ENCODE measurements at places on chromosomes 12 and 14. TPM values are rescaled to one million over a fixed set of nuclear protein-coding genes. Genes with fewer than 3 reads are reported as not detected.

DNA sequence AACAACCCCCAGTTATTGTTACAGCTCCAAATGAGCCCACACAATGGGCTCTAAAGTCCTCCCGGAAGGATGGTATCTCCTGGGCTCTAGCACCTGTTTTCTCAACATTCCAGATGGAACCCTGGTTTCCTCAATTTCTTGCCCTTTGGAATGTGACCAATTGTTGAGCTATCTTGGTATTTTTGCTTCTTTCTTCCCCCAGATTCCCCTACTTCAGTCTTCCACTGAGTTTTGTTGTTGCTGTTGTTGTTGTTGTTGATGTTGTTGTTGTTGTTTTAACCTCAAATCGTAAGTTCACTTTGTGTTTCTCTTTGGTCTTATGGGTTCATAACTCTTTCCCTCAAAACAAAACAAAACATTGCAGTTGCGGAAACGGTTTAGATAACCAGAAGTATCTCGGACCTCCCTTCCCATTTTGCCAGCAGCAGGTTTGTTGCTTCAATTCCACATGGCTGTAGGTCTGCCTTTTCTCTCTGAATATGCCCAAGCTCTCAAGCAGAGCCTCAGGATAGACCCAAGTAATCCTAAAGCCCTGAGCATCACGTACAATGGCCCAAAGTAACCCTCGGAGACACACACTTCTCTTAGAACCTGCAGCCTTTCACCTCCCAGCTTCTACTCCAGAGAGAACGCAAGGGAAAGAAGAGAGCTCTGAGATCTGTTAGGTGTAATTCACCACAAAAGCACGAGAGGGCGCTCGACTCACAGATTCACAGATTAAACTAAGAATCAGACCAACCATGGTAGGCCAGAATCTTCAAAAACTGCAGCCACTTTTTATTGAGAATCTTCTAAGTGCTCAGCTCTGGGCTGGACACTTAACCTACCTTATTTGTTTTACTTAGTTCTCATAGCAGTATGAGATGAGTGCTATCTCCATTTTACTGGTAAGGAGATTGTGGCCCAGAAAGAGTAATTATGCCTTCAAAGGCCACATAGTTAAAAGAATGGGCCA, 1.0 kb upstream of the DDX23 start:
- peak; percentile 84 for DNase-seq

DNA sequence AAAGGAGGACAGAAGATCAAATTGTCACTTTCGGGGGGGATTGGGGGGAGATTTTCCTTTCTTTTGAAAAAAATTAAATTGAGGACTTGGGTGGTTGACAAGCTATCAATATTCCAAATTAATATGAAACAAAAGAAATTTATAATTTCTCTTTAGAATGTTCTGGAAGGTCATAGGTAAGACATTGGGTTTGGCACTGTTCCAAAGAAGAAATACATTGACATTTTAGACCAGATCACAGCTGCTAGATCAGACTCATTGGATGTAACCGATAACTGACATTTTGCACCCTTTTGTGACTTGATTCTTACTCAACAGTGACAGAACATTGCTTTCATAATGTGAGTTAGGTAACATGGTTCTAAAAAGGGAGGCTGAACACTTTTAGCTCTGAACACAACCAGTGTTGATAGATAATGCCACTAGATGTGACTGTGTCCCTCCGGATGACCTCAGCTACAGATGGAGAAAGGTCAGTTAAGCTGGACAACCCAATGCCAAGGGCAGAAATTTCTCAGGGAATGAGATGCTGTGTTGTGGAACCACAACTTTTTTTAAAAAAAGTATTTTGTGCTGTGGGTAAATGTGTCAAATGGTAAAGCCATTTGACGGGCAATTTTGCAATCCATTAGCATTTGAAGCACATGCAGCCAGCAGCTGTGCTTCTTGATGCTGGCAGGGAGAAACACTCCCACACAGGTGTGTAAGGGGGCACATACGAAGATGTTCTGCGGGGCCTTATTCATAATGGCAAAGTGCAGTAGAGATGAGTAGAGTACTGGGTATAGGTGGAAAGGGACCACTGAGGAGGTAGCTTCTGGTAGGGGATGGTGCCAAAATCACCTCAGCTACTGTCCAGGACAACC, 62.9 kb downstream of the RFX4 start:
- DNase-seq: no peak

The FGF23 gene
- total RNA-seq: not detected

The PMCH gene
- total RNA-seq: not detected

DNA sequence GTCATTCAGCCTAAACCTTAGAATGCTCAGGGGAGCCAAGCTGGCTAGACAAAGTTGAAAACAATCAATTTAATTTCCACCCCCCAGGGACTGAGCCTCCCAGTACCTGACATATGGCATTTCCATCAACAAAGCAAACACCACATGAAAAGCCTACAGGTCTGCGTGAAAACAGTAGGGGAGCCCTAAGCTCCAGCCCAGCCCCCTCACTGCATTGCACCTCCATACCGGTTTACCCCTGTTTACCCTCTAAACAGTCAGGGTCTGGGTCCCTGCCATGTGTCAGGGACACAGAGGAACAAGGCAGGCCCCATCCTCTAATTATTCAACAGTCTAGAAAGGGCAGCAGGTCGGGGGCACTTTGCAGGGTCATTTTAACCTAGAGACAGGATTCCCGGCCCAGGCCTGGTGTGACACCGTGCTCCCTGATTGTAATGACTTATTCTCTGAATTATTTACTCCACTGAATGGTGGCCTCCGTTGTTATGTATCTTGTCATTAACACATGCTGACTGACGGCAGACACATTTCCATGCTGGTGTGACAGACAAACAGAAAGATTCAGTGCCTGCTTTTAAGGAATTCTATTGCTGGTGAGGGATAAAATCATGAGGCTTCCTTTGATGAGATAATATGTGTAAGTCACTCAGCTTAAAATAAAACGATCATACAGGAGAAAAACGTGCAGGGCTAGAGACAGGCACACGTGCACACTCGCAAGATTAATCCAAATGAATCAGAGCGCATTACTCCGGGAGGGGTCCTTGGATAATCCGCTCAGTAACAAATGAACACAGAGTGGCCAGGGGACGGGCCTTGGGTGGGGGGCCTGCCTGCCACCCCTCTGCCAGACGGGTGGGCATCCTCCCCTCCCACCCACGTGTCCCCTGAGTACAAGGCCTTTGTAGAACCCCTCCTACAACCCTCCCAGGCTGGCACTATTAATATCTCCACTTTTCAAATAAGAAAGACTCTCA, 23.2 kb downstream of the CCDC88C start:
- no peak for DNase-seq

GRCh38 chr12:30450872-30451271, 244.8 kb downstream of the IPO8 start:
- DNase-seq: no peak

The PLBD1 gene
- total RNA-seq: 2.5 TPM

The SSTR1 gene
- 14.8 TPM for total RNA-seq

- DNase-seq: no peak
Measured at GRCh38 chr12:10128687-10129086, 1.3 kb downstream of the CLEC7A start.

- DNase-seq: no peak
Measured at GRCh38 chr14:75549169-75549568, 26.9 kb downstream of the BATF start.

Measured in occipital lobe (tissue), 3 donors.